ENCODE measurements at places on chromosomes 13 and 19.

- H3K27ac ChIP-seq, result no peak overlapping the region
- no peaks in the 10 kb centered on the region for H3K27me3 ChIP-seq
- H3K4me3 ChIP-seq, result no peak overlapping the region
- peaks cover 3% of the 10 kb centered on the region for H3K4me1 ChIP-seq
- H3K36me3 ChIP-seq, result no peaks in the 10 kb centered on the region
- no peak for DNase-seq
Measured at GRCh38 chr19:3149526-3150505, 14.0 kb downstream of the GNA15 start.

DNA sequence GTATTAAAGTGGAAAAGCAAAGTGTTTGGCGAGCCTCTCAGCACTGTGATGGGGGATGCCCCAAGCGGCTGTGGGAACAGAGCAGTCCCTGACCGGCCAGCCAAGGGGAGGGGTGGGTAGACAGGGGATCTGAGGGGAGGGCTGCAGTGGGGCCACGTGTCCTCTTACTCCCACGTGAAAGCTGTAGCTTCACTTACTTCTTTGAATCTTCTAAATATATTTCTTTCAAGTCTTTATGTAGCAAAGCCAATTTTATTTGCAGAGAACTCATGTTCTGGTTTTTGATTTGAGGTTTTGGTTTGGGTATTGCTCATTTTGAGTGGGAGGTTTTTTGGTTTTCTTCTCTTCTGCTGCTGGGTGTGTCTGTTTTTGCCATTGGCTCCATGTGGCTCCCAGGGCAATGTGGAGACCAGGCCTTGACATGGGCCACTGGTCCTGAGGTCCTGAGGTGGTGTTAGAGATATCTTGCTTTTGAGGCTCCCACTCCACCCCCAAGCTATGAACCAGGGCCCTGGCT is 17.7 kb upstream of the OVOL3 start:
- no peak overlapping the region for H3K27ac ChIP-seq
- no peaks in the 10 kb centered on the region for H3K36me3 ChIP-seq
- no peak for DNase-seq
- H3K4me1 ChIP-seq, result no peaks in the 10 kb centered on the region
- no peaks in the 10 kb centered on the region for H3K27me3 ChIP-seq

GRCh38 chr13:28327373-28328270 is 167.3 kb downstream of the FLT1 start:
- H3K27me3 ChIP-seq, result no peaks in the 10 kb centered on the region
- no peaks in the 10 kb centered on the region for H3K36me3 ChIP-seq
- H3K4me1 ChIP-seq, result peaks cover 2% of the 10 kb centered on the region

DNA sequence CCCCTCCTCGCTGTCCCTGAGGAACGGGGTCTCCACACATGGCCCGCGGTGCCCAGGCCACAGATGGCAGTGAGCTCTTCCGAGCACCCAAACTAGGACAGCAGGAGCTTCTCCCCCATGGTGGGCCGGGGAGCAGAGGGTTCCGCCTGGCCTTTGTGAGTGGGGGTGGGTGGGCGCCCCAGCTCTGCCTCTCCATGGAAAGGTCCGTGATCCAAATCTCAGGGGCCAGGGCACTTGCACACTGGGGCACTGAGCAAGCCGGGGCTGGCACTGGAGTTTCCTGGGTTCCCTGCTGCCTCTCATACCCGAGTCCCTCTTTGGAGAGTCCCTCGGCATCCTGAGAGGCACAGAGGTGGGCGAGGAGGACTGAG is 2.2 kb upstream of the DIRAS1 start:
- no peak for DNase-seq
- no peaks in the 10 kb centered on the region for H3K27me3 ChIP-seq
- H3K4me3 ChIP-seq, result peak overlapping the region; percentile 0
- H3K27ac ChIP-seq, result peak overlapping the region; percentile 45
- H3K4me1 ChIP-seq, result peaks cover 45% of the 10 kb centered on the region
- no peaks in the 10 kb centered on the region for H3K36me3 ChIP-seq

DNA sequence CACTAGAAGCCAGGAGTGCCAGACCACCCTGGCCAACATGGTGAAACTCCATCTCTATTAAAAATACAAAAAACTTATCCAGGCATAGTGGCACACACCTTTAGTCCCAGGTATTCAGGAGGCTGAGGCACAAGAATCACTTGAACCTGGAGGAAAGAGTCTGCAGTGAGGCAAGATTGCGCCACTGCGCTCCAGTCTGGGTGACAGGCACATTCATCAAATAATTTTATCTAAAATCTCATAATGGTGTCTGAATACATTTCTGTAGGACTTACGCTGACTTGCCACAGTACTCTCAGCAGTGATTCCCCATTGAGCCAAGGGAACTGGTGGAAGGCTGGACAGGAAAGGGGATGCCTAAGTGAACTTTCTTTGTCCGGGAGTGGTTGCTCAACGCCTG is 4.3 kb upstream of the ZNF28 start:
- H3K27ac ChIP-seq, result no peak overlapping the region
- no peaks in the 10 kb centered on the region for H3K36me3 ChIP-seq
- DNase-seq, result no peak
- H3K4me1 ChIP-seq, result peaks cover 2% of the 10 kb centered on the region
- H3K4me3 ChIP-seq, result no peak overlapping the region

All from vagina (tissue), 2 donors.